ENCODE measurements at places on chromosomes 7 and 10. TPM values are rescaled to one million over a fixed set of nuclear protein-coding genes. Genes with fewer than 3 reads are reported as not detected.

NKX2-3 gene
- not detected for polyA plus RNA-seq

EFCAB10 gene
- polyA plus RNA-seq: 1.5 TPM

SMO gene
- 41.3 TPM for polyA plus RNA-seq

FAM25G gene
- polyA plus RNA-seq: not detected

SHH gene
- polyA plus RNA-seq: not detected

UBTD1 gene
- polyA plus RNA-seq: 13.1 TPM

SPDYE1 gene
- polyA plus RNA-seq: 1.6 TPM

BMPER gene
- 95.3 TPM for polyA plus RNA-seq

TRPV6 gene
- polyA plus RNA-seq: not detected

ASAH2B gene
- 7.4 TPM for polyA plus RNA-seq

OR2A42 gene
- polyA plus RNA-seq: not detected

AASS gene
- 32.6 TPM for polyA plus RNA-seq

LRGUK gene
- polyA plus RNA-seq: not detected

ASL gene
- polyA plus RNA-seq: 14.0 TPM

PAX4 gene
- not detected for polyA plus RNA-seq

LIPM gene
- polyA plus RNA-seq: not detected

TEX36 gene
- polyA plus RNA-seq: not detected

HOXA7 gene
- not detected for polyA plus RNA-seq

VIM gene
- polyA plus RNA-seq: 383 TPM

HYAL4 gene
- not detected for polyA plus RNA-seq

FZD8 gene
- polyA plus RNA-seq: 7.6 TPM

SCART1 gene
- 0.89 TPM for polyA plus RNA-seq

GRB10 gene
- polyA plus RNA-seq: 9.9 TPM

GDF2 gene
- polyA plus RNA-seq: 4.4 TPM

MACROH2A2 gene
- polyA plus RNA-seq: 142 TPM

RHOBTB1 gene
- polyA plus RNA-seq: 12.5 TPM

TACR2 gene
- polyA plus RNA-seq: 0.26 TPM

CALD1 gene
- polyA plus RNA-seq: 135 TPM

CPN1 gene
- not detected for polyA plus RNA-seq

SVIL gene
- polyA plus RNA-seq: 258 TPM

RGS10 gene
- polyA plus RNA-seq: 3.0 TPM

INHBA gene
- polyA plus RNA-seq: 8.2 TPM

CTAGE8 gene
- 0.21 TPM for polyA plus RNA-seq

Measured in cardiac muscle cell (in vitro differentiated cells and primary cell).